Activated T-helper 1 cell treated with anti-CD3 and anti-CD28 coated beads, Interleukin-2, amount 50 U/mL, for 16 hours (primary cell): ENCODE measurements at places on chromosomes 6 and 20.

DNA sequence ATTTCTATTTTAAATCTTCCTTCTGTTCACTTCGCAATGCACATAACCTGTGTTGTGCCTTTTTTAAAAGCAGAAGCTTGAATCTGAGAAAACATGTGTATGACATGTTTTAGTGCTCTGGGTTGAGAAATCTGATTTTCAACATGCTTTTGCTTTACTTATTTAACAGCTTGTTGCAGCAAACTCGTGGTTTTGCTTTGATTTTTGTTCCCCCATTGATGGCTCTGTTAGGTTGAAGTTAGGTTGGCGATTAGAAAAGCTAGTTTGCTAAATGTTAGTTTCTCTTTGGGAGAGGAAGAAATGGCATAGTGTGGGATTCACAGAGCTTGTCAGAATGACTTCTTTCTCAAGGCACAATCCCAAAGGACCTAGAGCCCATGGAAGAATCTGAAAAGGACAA lies 170.8 kb downstream of the TMEM242 start:
- no peak for DNase-seq

- DNase-seq: no peak
These were observed 9.5 kb upstream of the RAMACL start for GRCh38 chr6:166595949-166596348.

DNA sequence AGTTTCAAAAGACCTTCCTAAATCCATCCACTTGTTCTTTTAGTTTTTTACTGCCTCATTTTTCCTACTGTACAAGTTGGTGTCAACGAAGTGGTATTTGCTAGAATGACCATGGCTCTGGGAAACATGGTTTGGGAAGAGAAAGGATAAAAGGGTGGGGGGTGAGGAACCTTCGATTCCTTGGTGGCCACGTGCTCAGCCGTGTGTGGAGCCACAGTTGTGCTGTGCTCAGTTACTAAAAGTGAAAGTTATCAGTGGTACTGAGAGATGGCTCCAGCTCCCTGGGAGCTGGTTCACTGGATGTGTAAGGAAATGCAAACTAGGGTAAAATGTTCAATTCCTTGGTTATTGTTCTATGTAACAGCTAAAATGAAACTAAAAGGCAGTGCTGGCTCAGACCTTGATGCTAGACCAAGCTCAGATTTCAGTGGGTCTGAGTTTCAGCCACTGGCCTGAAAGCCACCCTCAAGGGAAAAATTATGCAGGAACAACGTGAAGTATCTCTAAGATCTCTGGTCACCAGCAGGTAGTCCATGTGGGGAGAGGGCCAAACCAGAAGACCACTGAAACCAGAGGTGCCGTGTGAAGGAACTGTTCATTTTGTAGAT lies 7.4 kb upstream of the SLC22A2 start:
- no peak for DNase-seq

DNA sequence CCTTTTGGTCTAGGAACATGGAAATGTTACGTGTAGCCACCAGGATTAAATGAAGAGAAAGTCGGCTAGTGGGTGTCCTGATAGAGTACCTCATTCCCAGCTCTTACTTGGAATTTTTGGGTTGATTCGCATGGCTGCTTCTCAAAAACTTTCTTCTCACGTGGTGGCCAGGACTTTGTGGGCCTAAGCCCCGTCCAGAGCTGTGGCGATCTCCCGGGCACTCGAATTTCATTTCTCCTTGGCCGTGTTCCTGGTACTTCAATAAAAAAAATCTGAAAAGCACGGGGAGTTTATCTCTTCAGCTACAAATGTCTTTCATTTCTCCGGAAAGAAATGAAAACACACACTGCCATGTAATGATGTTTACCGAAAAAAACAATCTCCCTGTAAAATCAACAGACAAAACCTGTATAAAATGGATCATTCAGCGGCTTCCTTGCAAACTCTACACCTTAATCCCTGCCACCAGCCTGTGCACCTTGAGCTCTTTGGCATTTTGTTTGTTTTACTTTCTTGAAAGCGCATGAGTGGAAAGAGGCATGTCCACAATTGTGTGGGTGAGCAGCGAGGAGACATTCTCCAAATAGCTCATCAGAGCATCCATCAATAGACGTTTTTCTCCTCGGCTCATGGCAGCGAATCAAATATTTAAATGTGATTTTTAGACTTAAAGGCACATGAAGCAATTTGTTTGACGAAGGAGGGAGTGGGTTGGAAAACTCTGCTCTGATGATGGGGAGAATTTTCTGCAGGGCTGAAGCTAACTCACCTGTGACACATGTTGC lies 173.1 kb downstream of the TFAP2C start:
- DNase-seq: no peak

DNA sequence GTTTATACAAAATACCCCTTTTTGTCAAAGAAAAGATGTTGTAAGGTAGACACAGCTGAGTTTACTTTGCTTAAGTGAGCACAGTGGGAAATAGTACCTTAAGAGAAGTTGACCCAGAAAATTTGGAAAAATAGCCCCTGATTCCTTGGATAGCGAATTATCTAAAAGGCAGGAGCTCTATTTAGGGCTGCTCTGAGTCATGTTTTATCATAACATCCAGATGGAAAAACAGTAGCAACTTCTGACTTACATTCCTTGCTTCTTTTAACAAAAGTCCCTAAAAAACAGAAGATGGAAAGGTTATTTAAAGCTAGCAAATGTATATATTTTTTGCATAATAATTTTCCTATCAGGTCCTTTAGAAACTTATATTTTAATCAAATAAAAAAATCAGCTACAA lies 59.0 kb downstream of the THEMIS start:
- no peak for DNase-seq
